CD4-positive, alpha-beta T cell treated with Interferon gamma for 1 hour (primary cell): ENCODE measurements at places on chromosomes 3 and 15.

- DNase-seq = no peak
Observed at GRCh38 chr3:137765310-137766033, 1.4 kb downstream of the SOX14 start.

GRCh38 chr3:45985532-45986302, 9.9 kb downstream of the FYCO1 start:
- DNase-seq = no peak

DNA sequence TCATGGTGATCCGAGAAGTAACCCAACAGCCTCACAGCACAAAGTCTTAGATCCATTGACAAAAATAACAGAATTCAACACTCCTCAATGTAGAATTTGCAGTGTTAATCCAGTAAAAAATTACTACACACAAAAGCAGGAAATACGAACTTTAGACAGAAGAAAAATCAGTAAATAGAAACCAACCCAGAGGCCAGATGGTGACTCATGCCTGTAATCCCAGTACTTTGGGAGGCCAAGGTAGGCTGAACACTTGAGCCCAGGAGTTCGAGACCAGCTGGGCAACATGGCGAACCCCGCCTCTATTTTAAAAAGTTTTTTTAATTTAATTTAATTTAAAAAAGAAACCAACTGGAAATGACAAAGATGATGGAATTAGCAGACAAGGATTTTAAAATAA, 36.1 kb downstream of the SELENOT start:
- no peak for DNase-seq

DNA sequence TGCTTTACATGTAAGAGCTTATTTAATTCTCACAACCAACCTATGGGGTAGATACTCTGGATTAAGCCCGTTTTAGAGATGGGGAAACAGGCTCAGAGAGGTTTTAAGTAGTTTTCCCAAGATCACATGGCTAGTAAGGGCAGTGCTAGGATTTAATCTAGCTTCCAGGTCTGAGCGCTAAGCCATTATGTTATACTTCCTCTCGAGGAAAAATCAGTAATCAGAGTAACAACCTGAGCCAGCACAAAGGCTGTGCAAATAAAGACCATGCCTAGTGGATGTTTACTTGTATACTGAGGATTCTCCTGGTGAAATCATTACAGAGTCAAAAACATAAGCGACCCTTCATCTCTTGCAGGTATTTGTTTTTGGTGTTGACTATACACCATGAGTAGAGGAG, 9.0 kb downstream of the FSTL1 start:
- DNase-seq = no peak

GRCh38 chr15:62515696-62516395, 350.8 kb upstream of the C2CD4B start:
- DNase-seq = no peak

- DNase-seq = no peak
Observed at GRCh38 chr3:173139420-173139819, 1.6 kb downstream of the SPATA16 start.

GRCh38 chr15:69946870-69947269, 150.8 kb downstream of the TLE3 start:
- no peak for DNase-seq

DNA sequence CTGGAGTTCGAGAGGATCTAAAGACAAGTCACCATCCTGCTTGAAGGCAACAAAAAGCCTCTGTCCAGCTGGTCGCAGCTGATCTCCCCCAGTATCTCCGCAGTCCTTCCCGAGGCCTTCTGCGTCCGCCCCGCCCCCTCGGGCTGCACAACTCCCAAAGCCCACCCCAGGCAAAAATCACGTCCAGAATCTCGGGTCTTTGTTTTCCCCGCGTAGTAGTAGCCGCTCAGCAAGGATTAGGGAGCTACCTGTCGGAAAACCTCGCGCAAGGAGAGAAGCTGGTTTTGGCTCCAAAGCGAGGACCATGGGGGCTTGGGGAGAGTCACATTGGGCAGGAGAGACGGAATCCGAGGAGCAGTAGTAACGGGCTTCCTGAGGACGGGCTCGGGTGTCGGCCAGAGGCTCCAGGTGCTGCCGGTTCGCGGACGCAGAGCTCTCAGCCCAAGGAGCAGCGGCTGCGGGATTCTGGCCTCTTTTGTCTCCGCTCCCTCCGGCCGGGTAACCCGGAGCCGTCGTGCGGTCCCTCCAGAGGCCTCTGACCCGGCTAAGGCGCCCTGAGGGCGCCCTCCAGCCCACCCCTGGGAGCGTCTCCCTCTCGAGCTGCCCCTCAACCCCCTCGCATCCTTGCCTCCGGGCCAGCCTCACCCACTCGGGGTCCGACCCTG, 401 bp downstream of the ZSCAN29 start:
- no peak for DNase-seq

- DNase-seq = no peak
Observed at GRCh38 chr3:42497009-42497731, 5.3 kb upstream of the VIPR1 start.

DNA sequence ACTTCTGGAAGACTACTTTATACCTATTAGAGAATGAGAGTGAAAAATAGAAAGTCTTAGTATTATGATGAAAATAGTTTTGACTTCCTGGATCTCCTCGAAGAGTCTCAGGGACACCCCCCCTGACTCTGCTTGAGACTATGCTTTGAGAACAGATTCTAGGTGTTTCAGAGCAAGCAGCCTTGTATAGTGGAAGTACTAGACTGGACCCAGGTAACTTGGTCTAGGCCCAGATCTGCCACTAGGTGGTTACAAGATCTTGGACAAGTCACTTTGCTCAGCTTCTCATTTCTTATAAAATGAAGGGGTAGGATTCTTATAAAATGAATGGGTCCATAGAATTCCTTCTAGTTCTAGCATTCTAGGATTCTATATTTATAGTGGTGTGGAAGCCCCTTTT, 9.1 kb downstream of the ABHD5 start:
- no peak for DNase-seq

GRCh38 chr3:152206243-152206760, 62.4 kb upstream of the MBNL1 start:
- DNase-seq = no peak

- DNase-seq = no peak
Observed at GRCh38 chr3:177352424-177352823, 155.1 kb upstream of the TBL1XR1 start.

GRCh38 chr3:137763594-137763938, 549 bp upstream of the SOX14 start:
- DNase-seq = no peak

DNA sequence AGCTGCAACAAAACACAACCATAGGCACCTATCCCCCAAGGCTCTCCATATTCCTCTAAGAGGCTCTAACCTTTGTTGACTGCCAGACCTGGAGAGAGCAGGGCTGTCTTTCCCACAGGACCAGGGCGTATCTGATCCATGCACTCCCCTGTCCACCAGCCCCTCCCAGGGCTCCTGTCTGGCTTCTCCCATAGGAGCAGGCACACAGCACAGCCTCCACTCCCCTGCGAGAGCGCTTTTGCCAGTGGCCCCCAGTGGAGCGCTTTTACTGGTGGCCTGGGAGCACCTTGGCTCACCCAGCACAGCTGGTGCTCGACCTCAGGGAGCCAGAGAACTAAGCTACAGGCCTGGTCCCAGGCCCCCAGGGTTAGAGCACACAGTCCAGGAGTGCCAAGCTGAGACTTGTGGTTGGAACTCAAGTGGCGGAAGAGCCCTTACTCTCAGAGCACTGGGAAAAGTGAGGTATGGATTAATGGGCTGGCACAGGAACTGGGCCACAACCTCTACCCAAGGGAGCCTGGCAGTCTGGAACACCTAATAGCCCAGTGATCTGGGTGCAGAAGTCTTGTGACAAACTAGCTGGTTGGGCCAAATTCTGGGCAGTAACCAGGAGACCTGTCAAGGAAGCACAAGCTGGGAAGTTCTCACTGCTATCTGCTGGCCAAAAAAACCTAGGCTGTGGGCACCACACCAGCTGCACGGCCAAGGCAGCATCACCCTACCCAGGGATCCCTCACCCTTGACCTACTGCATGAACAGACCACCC, 79.6 kb downstream of the PPP2R3A start:
- no peak for DNase-seq

DNA sequence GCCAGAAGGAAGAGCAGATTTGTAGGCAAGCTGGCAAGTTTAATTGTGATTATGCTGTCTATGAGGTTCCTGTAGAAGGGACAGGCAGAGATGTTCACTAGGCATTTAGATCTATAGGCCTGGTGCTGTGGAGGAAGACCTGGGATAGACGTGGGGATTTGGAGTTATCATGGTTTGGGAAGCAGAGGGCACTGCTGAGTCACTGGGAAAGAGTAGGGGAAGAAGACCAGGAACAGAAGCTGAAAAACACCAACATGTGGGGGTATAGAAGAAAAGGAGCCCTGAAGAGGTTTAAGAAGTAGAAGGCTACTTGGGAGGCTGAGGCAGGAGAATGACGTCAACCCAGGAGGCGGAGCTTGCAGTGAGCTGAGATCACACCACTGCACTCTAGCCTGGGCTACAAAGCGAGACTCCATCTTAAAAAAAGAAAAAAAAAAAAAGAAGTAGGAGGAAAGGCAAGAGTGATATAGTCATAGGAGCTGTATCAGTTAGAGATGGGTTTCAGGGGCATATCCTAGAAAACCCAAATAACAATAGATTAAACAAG, 19.3 kb downstream of the GRK7 start:
- no peak for DNase-seq

DNA sequence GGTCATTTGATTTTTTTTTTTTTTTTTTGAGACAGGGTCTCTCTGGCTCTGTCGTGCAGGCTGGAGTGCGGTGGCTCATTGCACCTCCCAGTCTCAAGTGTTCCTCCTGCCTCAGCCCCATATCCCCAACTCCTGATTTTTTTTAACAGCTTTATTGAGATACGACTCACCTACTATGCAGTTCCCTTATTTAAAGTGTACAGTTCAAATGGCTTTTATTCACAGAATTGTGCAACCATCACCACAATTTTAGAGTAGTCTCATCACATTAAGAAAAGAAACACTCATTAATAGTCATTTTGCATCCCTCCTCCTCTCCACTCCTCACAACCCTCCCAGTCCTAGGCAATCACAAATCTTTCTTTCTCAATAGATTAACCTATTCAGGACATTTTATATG, 1.9 kb upstream of the TRA2B start:
- no peak for DNase-seq

- no peak for DNase-seq
Observed at GRCh38 chr3:52396011-52396906, 48.6 kb downstream of the SEMA3G start.

DNA sequence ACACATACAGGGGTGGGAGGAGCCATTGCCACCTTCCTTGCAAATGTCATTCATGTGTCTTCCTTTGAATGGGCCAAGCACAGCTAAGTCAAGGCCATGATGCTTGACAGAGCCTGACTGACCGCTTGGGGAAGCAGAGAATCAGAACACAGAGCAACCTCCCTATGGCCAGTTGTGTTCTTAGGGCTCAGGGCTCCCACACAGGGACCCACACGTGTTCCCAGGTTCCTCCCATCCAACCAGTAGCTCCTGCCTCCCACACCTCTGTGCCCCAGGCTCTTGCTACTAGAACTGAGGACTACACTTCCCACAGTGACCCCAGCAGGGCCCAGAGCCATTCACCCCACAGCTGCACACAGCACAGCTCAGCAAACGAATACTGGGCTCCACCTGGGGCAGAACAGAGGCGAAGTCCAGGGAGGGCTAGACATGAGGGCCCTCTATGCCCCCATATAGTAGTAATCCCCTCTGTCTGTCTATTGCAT, 42.9 kb downstream of the KLF15 start:
- no peak for DNase-seq
